ENCODE measurements at places on chromosomes 2 and 18. TPM values are rescaled to one million over a fixed set of nuclear protein-coding genes. Genes with fewer than 3 reads are reported as not detected.

- no peak overlapping the region for H3K4me3 ChIP-seq
- H3K4me1 ChIP-seq = no peaks in the 10 kb centered on the region
- H3K36me3 ChIP-seq = peaks cover 13% of the 10 kb centered on the region
- no peak for DNase-seq
These were observed 72.3 kb downstream of the NDUFA10 start for GRCh38 chr2:239952665-239953417.

DNA sequence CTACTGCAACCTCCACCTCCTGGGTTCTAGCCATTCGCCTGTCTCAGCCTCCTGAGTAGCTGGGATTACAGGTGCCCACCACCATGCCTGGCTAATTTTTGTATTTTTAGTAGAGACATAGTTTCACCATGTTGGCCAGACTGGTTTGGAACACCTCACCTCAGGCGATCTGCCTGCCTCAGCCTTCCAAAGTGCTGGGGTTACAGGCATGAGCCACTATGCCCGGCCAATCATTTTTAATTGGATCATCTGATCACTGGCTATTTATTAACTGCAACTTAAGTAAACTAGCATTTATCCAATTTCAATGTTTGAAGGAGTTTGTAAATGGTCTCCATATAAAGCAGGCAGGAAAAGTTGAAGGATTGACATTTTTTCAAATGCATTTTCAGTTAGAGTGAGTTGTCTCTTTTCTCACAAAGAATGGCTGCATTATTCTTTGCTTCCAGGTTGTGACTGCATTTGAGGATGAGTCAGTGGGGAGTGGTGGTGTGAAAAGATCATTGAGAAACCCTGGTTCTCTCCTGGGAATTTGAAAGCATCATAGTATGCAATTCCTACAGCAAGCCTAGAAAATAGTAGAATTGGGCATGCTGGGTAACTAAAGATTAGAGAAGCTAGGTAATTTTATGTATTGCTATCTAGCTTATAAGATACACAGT, 431.1 kb upstream of the ZEB2 start:
- no peaks in the 10 kb centered on the region for H3K36me3 ChIP-seq
- no peak for DNase-seq
- no peak overlapping the region for H3K27ac ChIP-seq
- no peak overlapping the region for H3K4me3 ChIP-seq

Gene FARP2
- total RNA-seq = 37.8 TPM

DNA sequence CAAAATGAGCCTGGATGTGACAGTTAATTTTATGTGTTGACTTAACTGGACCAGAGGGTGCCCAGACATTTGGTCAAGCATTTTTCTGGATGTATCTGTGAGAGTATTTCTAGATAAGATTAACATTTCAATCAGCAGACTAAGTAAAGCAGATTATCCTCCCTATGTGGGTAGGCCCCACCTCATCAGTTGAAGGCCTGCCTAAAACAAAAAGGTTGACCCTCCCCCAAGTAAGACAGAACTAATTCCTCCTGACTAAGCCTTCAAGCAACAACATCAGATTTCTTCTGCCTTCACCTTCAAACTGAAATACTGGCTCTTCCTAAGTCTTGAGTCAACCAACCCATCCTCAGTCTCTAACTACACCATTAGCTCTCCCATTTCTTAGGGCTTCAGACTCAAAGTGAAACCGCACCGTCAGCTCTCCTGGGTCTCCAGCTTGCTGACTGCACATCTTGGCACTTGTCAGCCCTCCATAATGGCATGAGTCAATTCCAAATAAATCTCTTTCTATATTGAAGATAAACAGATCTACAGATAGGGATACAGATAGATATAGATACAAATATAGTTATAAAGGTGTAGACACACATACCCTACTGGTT, 47.9 kb downstream of the MEMO1 start:
- H3K27ac ChIP-seq = no peak overlapping the region
- DNase-seq = no peak
- H3K4me1 ChIP-seq = peaks cover 3% of the 10 kb centered on the region
- H3K4me3 ChIP-seq = no peak overlapping the region
